Stimulated activated CD4-positive, alpha-beta T cell treated with anti-CD3 and anti-CD28 coated beads, Interleukin-1b, Interleukin-23, amount 100 ng/mL, for 1 hour (primary cell): ENCODE measurements at places on chromosomes 12 and 14.

DNA sequence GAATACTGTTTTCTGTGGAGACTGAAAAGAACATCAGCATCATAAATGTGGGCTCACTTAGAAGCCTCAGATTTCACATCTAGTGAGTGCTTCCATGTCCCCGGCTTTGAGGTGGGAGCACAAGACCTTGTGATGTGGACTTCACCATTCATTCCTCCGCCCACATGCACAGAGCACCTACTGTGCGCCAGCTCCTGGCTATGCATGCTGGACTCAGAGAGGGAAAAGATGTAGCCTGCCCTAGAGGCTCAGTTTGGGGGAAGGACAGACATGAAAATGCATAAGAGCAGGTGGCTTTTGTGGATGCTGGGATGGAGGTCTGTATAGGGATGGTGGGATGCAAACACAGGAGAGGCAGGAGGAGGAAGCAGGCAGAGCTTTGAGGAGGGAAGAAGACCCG is 65.0 kb downstream of the SERPINA3 start:
- no peak for DNase-seq

GRCh38 chr14:34258318-34258717 is 203.7 kb downstream of the SPTSSA start:
- no peak for DNase-seq

DNA sequence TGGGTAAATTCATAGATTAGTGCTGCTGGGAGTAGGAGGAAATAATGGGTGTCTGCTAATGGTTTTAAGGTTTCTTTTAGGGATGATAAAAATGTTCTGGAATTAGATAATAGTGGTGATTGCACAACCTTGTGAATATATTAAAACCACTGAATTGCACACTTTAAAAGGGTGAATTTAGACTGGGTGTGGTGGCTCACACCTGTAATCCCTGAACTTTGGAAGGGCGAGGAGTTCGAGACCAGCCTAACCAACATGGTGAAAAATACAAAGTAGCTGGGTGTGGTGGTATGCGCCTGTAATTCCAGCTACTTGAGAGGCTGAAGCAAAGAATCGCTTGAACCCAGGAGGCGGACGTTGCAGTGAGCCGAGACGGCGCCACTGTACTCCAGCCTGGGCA is 1.3 kb downstream of the RAD52 start:
- DNase-seq = no peak

GRCh38 chr14:72738161-72738611 is 155.7 kb downstream of the DPF3 start:
- no peak for DNase-seq

DNA sequence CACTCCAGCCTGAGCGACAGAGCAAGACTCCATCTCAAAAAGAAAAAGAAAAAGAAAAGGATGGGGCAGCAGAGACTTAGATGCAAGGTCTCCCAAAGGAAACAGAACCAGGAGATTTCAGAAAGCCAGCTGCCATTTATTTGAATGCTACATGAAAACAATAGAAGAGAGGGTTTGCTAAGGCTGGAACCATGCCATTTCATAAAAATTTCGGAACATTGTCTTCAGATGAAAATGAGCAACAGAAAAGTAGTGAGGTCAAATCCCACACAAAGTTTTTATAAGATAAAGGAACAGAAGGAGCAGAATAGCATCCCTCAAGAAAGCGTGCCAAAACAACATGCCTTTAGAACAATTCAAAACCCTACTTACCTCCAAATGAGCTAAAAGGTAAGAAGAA is 175.3 kb downstream of the ETV6 start:
- no peak for DNase-seq

DNA sequence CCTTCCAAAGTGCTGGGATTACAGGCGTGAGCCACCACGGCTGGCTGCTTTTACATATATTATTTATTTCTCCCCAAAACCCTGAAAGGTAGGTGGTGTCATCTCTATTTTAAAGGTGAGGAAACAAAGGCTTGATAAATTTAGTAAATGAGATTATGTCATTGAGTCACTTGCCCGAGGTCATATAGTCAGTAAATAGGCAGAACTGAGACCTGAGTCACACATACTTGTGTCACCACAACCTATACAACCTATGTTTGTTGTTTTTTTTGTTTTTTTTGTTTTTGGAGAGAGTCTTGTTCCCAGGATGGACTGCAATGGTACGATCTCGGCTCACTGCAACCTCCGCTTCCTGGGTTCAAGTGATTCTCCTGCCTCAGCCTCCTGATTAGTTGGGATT is 12.8 kb downstream of the TSFM start:
- no peak for DNase-seq

GRCh38 chr12:54160089-54160488 is 28.7 kb downstream of the SMUG1 start:
- no peak for DNase-seq
